HL-60 (cell line): ENCODE measurements at places on chromosomes 1 and 21.

DNA sequence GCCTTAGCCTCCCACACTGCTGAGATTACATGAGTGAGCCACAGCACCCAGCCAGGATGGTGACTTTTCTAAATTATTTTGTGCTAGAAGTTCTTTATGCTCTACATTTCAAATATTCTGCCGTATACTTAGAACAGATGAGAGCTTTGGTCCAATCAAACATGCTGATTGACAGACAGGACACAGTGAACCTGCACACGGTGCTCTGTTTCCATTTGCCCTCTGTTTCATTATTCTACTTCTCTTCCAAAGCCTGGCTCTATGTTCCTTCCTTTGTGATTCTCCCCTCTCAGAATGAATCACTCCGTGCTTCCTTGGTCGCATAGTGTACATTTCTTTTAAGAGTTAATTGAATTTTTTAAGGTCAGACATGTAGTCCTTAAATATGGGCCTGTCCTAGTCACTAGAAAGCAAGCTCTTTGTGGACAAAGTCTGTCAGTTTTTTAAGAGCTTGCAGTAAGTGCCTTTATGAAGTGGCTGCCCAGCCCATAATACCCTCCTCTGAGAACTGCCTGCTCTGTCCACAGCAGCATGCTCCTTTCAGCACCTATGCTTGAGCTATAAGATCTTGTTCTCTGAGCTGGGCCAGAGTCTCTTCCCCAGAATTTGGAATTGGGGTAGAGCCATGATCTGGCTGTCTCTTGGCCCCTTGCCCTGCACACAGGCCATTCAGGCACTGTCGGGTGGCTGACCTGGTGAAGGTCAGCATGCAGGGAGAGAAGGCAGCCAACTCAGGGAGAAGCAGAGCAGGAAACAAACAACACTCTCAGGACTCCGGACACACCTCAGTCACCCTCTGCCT is 66.8 kb upstream of the SLC44A3 start:
- no peak for DNase-seq

DNA sequence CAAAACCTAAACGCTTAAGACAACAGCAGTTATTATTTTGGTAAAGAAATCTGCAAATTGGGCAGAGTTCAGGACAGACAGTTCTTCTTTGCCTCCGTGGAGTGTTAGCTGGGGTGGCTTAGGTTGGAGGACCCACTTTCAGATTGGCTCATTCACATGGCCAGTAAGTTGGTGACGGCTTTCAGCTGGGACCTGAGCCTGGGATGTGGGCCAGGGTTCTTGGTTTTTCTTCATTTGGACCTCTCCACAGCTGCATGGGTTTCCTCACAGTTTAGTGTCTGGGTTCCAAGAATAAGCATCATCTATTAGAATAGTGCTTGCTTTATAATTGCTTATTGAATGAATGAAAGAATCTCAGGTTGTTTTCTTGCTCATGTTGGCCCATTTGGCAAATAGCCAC is 72.2 kb downstream of the ATF6 start:
- no peak for DNase-seq

- no peak for DNase-seq
Measured at GRCh38 chr1:8361198-8361849, 43.4 kb downstream of the SLC45A1 start.

DNA sequence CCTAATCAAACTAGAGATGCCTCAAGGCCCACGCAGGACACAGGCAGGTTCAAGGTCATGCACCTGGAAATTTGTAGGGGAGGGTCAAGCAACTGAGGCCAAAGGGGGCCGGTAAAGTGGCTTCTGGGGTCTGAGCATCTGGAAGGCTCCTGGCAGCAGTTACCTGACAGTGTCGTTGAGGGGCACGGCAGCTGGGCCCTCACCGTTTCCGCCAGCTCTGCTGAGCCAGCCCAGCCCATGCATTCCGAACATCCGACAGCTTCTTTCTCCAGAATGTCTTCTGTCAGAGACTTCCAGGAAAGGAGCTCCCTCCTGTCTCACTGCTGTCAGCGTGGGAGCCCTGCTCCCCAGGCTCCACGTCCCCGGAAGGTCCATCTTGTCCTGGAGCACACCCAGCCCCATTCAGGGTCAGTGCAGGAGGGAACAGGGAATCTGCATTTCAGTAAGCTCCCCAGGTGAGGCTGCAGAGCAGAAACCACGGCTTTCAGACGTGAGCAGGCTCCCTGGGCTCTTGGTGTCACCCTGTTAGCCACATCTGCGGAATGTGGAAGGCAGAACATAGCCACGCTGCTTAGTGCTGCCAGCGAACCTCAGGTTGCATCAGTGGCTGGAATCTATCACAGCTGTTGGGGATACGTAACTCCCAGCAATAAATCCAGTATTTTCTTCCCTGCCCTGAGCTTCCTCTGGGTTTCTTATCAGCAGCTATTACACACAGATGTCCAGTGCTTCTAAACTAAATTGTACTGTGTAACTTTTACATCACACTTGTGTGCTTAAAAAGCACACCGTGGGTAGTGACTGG is 36.3 kb upstream of the FAM3B start:
- no peak for DNase-seq

- DNase-seq = no peak
Measured at GRCh38 chr1:231973830-231974229, 347.2 kb downstream of the DISC1 start.

DNA sequence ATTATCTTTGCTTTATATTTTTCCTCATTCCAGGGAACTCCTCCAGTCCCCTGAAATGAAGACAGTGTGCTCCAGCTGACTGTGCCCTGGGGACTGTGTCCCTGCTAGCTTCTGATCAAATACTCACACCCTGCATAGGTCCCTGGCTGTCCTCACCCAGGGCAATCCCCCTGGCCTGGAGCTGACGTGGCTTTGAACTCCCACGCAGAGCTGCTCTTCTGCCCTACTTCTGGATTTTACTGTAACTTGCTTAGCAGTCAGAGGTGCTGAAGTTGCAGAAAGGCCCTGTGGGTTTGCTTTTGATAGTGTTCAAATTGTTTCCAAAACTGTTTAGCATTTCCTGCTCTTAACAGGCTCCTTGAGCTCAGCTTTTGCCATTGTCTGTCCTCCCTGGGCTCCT is 186.5 kb downstream of the FASLG start:
- DNase-seq = no peak

GRCh38 chr1:95660736-95661135 is 426.7 kb downstream of the RWDD3 start:
- no peak for DNase-seq

DNA sequence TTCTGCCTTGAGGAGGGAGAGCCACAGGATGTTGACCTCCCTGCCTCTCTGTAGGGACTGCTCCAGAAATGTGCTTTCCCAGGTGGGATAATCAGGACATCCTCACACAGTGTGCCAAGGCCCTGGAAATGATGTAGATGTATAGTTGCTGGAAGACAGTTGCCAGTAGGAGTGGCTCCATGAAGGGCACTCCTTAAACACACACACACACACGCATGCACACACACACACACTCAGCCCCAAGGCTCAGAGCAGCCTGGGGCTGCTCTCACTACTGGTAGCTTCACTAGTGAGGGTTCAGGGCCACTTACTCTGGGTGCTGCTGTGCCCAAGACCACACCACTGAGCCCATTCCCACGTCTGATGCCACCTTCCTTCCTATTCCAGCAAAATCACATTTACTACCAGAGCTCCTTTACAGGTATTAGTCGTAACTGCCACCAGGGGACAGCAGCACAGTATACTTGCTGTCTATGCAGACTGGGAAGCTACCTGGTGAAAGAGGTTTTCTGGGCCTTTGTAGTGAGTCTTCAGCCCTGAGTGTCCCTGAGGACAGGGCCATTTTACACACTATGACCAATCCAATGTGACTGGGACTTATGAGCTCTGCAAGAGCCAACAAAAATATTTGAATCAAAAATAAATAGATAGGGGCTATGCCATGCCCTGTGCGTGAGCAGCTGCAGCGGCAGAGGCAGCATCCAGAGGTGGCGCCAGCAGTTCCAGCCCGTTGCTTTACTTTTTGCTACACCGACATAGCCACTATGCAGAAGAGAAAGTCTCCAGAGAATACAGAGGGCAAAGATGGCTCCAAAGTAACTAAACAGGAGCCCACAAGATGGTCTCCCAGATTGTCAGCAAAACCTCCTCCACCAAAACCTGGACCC is 15.0 kb downstream of the CRNN start:
- peak; percentile 6 for DNase-seq

- DNase-seq = no peak
Measured at GRCh38 chr1:154598871-154599635, 8.9 kb downstream of the ADAR start.
